NCI-H1436 (cell line): ENCODE measurements at places on chromosomes 3 and 15.

DNA sequence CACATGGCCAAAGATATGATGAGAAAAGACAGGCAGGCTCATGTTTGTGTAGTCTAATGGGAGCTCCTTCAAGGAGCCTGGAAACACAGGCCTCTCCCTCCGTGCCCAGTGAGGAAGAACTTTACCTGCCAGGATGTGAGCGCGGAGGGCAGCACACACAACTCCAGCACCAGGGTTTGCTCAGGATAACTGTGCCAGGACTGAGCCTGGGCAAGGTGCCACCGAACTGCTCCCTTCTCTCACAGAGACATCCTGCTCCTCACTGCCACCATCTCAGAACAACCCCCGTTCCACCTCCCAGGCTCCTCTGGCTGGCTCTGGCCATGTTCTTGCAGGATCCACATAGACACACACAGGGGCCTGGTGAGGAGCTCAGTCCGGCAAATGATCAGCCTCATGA is 87.4 kb downstream of the NUP210 start:
- no peak for DNase-seq

GRCh38 chr15:28068930-28069329 is 30.2 kb downstream of the OCA2 start:
- DNase-seq = no peak

- no peak for DNase-seq
Measured at GRCh38 chr3:58246148-58247047, 8.8 kb downstream of the ABHD6 start.

DNA sequence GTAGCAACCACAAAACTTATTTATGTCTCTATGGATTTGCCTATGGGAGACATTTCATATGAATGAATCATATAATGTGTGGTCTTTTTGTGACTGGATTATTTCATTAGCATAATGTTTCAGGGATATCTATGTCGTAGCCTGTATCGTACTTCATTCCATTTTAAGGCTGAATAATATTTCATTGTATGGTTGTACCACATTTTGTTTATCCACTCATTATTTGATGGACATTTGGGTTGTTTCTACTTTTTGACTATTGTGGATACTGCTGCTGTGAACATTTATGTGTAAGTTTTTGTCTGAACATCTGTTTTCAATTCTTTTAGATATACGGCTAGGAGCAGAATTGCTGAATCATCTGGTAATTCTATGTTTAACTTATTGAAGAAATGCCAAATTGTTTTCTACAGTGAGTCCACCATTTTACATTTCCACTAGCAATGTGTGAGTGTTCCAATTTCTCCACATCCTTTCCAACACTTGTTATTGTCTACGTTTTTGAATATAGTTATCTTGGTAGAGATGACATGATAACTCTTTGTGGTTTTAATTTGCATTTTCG is 134.4 kb upstream of the DAZL start:
- DNase-seq = no peak

DNA sequence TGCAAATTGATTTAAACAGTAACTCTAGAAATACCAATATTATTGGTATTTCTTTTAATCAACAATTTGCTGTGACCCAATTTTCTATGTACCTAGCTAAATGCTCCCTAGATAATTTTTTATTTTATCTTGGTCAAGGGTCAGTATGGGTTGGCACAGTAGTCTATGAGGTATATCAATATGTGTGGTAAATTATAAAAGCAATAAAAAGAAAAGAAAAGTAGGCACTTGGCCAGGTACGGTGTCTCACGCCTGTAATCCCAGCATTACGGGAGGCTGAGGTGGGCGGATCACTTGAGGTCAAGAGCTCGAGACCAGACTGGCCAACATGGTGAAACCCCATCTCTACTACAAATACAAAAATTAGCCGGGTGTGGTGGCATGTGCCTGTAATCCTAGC is 34.0 kb upstream of the STIMATE start:
- no peak for DNase-seq

GRCh38 chr15:60682115-60682514 is 203.2 kb upstream of the ICE2 start:
- DNase-seq = no peak

GRCh38 chr3:170815340-170815739 is 54.7 kb downstream of the RPL22L1 start:
- peak; percentile 52 for DNase-seq

- no peak for DNase-seq
Measured at GRCh38 chr15:32864051-32864450, 146.2 kb downstream of the GREM1 start.

- DNase-seq = no peak
Measured at GRCh38 chr3:105729667-105730066, 139.1 kb downstream of the CBLB start.

GRCh38 chr15:98802187-98802586 is 153.8 kb downstream of the IGF1R start:
- no peak for DNase-seq

GRCh38 chr3:134697830-134698689 is 47.2 kb upstream of the KY start:
- no peak for DNase-seq

DNA sequence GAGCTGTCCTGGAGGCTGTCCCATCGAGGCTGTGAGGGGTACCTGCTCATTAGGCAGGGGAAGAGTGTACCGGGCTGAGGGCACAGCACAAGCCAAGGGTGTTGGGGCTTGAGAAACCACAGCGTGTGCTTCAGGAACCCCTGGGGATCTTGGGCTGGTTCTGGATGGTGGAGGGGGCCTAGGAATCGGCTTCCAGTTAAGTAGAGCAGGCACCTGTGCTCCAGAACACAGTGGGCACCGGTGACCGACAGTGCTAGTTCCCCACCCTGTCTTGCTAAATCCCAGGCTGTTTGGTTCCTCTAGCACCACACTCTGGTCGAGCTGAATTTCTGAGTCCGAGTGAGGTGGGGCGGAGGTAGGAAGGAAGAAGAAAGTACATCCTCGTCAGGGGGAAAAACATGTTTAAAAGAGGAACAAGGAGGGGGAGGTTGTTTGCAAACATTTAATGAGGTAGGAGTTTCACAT is 29.1 kb downstream of the SLC6A6 start:
- DNase-seq = no peak

DNA sequence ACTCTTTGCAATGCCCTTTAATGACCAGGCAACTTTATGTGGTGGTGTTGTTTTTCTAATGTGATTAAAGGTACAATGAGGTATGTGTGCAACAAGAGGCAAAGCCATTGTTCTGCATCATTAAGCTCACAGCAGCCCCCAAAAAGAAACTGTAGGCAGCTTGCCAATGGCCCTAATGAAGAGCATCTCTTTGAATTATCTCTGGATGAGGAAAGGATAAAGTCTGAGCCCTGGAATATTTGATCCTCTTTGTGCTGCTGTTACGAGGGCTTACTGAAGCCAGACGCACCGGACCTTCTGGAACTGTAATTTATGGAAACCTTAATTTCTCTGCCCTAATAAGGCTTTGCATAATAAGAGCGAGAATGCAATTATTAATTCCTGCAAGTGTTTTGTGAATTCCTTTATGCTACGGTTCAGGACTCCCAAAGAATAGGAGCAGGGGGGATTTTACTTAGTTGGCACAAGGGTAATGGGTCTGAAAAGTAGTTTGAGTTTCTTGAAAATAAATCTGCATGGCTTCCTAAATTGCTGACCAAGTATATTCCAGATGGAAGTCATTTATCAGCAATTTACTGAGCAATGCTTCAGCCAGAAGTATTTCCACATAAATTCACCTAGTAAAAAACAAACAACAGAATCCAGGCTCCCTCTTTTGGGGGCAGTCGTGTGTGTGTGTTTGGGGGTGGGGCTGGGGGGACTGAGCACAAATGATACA is 193.4 kb downstream of the PDZRN3 start:
- no peak for DNase-seq

GRCh38 chr3:52512727-52513126 is 17.6 kb downstream of the STAB1 start:
- no peak for DNase-seq

GRCh38 chr3:46356276-46356675 is 2.4 kb downstream of the CCR2 start:
- no peak for DNase-seq

DNA sequence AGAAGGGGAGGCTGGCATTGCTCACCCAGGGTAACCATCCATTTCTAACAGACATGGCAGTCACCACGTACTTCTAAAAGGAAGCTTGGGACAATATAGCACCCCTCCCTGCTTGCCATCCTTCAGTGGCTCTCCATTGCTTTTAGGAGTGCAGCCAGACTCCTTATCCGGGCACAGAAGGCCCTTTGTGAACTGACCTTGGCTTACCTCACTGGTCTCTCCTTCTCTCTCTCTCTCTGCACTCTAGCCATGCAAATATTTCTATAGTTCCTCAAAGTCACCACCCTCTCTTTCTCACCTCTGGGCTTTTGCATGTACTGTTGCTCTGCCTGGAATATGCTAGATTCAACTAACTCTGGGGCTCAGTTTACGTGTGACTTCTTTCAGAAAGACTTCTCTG is 301.1 kb downstream of the SHQ1 start:
- DNase-seq = no peak

DNA sequence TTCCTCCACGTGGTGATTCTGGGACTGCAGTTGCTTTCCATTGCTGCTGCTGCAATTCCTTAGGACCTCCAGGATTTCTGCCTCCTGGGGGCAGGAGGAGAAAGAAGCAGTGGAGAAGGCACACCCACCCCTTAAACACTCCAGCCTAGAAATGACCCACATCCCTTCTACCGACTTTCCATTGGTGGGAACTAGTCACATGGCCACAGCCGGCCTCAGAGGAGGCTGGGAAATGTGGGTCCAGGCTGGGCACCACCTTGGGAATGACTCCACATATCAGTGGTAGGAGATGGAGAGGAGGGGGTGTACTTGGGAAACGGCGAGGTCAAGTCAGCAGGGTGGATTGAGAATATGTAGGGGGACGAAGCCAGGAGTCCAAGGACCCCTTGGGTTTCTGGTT is 269.4 kb upstream of the CTDSPL start:
- DNase-seq = no peak

GRCh38 chr15:38176155-38176554 is 76.5 kb upstream of the SPRED1 start:
- DNase-seq = no peak

GRCh38 chr3:67381667-67382272 is 272.6 kb downstream of the SUCLG2 start:
- no peak for DNase-seq

GRCh38 chr15:65761210-65761926 is 30.7 kb downstream of the DENND4A start:
- DNase-seq = no peak

- no peak for DNase-seq
Measured at GRCh38 chr3:50068134-50068533, 20.6 kb upstream of the RBM5 start.

- DNase-seq = no peak
Measured at GRCh38 chr3:114364806-114365654, 71.2 kb downstream of the TIGIT start.

GRCh38 chr15:90716317-90716975 is 700 bp upstream of the BLM start:
- DNase-seq = no peak

DNA sequence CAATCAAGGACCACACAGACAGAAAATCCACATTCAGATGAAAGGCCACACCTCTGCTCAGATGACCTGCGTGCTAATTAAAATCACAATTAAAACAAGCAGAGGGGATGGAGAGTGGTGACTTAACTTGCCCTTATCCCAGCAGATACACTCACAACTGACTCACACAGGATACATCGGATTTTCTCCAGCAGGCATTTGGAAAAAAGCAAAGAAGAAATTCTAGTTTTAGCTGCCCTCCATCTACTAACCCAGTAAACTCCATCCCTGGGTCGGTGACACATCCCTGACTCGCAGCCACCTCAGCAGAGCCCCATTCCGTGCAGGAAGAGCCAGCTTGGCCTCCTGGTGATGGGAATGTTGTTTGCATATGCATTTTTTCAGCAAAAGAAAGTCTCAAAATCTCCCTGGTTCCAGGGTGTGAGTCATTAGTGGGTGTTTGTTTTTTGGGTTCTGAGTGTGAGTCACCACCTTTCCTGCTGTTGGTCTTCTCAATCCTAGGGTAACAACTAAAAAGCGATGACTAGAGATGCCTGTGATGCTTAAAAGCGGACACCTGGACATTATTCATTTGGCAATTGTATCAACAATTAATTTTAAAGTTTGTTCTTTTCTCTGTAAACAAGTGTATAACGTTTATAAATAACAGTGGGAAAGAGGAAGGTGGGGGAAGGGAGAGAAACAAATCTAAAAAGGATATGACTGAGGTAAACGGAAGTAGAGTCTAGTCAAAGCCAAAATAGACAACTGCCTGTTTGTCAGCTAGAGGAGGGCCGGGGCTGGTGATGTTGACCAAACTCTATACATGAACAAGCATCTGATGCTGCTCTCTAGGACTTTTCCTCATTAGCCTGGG is 49.8 kb upstream of the SLC4A7 start:
- no peak for DNase-seq

DNA sequence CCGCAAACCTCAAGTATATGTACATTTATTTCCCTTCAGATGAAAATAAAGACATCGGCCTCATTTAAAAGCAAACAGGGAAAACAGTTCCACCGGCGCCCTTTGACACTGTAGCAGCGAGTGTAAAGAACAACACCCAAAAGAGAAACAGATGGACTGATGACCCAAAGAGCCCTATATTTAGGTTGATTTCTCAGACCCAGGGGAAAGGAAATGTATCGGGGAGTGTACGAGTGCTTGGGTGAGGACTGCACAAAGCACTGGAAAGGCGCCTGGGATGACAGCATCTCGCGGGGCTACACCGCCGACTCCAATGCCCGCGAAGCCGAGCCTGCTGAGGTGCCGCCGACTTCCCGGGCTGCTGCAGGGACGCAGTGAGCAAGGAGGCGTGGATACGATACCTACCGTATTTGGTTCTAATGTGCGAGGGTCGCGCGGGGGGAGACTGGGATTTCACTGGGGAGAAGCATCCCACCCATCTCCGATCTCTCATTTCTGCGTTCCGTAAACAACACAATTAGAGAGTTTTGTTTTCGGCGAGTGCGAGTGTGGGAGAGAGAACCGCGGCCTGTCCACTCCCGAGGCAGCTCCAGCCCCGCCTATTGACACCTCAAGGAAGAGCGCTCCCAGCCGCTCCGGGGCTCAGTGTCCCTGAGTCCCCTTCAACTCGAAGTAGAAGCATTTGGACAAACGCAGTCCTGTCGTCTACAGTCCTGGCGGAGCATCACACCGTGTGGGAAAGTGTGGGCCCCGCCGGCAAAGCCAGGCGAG is 2.0 kb downstream of the MECOM start:
- DNase-seq = peak; percentile 57

GRCh38 chr3:7766530-7766929 is 735.1 kb upstream of the LMCD1 start:
- no peak for DNase-seq

GRCh38 chr15:44102675-44103254 is 92.3 kb downstream of the FRMD5 start:
- no peak for DNase-seq

DNA sequence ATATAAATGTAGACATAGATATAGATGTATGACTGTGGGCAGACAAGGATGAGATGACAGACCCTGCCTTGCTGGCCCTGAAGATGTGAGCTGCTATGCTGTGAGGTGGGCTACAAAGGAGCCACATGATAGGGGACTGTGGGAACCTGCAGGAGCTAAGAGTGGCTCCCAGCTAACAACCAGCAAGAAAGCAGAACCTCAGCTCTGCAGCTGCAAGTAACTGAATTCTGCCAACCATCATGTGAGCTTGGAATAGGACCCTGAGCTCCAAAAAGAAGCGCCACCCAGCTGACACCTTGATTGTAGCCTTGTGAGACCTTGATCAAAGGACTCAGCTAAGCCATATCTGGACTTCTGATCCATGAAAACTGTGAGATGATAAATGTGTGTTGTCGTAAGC is 123.3 kb upstream of the GRM7 start:
- no peak for DNase-seq

- no peak for DNase-seq
Measured at GRCh38 chr3:144160627-144161026, 189.0 kb downstream of the DIPK2A start.

- DNase-seq = no peak
Measured at GRCh38 chr3:131962982-131963381, 71.8 kb downstream of the CPNE4 start.
